ENCODE measurements at places on chromosomes 12 and 14.

DNA sequence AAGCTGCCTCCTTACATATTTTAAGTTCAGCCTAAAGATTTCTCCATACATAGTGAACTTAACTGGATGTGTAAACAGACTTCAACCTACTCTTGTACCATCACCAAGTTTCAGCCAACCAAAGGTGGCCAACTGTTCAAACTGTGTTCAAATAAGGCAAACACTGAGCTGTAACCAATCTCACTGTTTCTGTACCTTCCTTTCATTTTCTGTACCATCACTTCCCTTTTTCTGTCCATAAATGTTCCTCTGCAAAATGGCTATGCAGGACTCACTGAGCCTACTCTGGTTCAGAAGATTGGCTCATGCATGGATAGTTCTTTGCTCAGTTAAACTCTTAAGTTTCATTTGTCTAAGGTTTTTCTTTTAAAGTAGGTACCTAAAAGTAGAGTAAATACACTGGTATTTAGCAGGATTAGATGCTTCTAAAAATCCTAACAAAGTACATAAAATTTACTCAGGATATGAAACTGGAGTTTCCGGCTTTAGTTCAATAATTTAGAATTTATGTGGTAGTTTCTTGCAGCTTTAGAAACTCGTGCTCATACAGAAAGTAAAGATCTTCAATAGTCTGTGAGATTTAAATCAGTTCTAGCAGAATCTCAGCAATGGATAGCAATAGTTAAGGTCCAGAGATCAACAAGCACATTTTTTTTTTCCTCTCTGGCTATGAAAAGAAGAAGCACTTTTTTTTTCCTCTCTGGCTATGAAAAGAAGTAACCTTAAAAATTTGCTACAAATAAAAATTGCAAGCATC lies 282.0 kb upstream of the PPFIA2 start:
- no peak for DNase-seq

- no peak for DNase-seq
These were observed 51.9 kb downstream of the HMGA2 start for GRCh38 chr12:65876161-65876560.

DNA sequence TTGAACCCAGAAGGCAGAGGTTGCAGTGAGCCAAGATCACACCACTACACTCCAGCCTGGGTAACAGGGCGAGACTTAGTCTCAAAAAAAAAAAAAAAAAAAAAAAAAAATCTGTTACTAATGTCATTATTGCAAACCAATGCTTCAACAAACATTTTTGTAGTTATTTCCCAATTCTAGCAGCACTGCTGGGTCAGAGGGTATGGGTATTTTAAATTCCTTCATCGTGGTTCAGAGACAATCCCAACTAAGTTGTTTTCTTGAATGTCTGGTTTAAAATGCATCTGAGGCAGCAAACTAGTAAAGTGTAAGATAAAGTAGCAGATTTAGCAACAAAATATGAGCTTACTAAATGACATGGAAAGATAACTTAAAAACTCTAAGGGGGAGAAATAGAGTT lies 65.6 kb downstream of the FERMT2 start:
- no peak for DNase-seq

GRCh38 chr12:19916196-19916753 lies 452.1 kb upstream of the PDE3A start:
- no peak for DNase-seq

DNA sequence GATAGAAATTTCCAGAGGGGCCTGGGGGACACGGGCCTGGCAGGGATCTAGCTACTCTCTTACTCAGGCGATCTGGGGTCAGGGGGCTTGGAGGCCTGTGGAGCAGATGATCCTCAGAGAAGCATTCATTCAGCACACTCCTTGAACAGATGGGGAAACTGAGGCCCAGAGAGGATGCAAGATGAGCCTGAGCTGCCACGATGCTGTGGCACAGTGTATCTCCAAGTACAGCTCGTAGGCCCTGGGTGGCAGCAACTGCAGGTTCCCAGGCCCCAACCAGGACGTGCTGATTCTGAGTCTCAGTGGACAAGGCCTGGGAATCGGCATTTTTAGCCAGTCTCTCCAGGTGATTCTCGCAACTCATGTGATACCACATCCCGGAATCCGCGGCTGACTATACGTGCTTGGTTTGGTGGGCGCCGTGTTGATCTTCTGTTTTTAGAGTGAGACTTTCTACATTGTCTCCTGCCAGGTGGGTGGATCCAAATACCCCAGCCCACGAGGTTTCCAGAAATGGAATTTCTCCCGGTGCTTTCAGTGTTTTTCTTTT lies 22.5 kb downstream of the ADGRD1 start:
- DNase-seq = no peak

Data from stimulated activated CD4-positive, alpha-beta T cell treated with anti-CD3 and anti-CD28 coated beads, TNF-alpha, amount 100 ng/mL, for 1 hour (primary cell).